Hematopoietic multipotent progenitor cell treated with erythropoietin and hydrocortisone succinate and interleukin-3 and kit ligand, for 8 days (in vitro differentiated cells): ENCODE measurements at places on chromosomes 1 and 21.

- no peak for DNase-seq
These were observed 26.5 kb upstream of the LEPR start for GRCh38 chr1:65393928-65394327.

DNA sequence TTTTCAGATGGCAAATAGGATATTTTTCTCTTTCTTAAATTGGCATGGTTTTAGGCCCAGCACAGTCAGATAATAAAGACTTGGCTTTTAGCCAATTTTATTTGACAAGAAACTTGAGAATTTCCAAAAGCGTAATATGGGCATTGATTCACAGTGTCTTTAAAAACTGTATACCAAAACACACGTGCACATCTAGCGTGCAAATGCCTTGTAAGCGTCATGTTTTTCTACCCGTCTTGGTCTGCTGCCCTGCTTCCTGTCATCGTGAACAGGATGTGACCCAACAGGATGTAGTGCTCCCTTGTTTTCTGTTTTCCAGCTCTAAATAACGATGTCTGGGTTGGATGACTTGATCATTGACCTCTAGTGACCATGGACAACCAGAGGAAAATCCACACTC lies 24.7 kb upstream of the SLC44A3 start:
- DNase-seq = no peak

- peak; percentile 86 for DNase-seq
These were observed at the start of gene ATPAF1 for GRCh38 chr1:46667782-46668760. Gene ATPAF1 (minus strand): TSS chr1:46668364. CDS start chr1:46668322, 42 bp downstream.

GRCh38 chr1:174008979-174009378 lies 13.2 kb downstream of the RC3H1 start:
- peak; percentile 20 for DNase-seq

GRCh38 chr1:93093332-93094006 lies 14.4 kb downstream of the MTF2 start:
- no peak for DNase-seq

GRCh38 chr1:238408737-238409136 lies 518.0 kb upstream of the ZP4 start:
- no peak for DNase-seq

DNA sequence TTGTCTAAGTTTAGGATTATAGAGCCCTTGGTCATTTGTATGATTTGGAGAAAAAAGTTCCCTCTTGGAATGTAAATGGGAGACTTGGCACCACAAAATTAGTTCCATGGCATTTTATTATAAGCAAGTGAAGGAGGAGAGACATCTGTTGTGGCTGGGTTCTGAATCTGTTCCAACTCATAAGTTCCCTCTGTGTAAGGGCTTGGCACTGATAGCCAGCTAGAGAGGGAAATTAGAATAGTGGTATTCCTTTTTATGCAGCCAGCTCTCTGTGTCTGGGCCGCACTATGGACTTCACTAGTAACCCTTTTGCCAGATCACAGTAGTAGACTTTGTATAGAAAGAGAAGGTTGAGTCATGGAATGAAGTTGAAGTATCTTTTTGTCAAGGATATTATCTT lies 31.1 kb downstream of the GNAI3 start:
- no peak for DNase-seq

GRCh38 chr1:198304431-198304830 lies 147.6 kb downstream of the NEK7 start:
- no peak for DNase-seq

DNA sequence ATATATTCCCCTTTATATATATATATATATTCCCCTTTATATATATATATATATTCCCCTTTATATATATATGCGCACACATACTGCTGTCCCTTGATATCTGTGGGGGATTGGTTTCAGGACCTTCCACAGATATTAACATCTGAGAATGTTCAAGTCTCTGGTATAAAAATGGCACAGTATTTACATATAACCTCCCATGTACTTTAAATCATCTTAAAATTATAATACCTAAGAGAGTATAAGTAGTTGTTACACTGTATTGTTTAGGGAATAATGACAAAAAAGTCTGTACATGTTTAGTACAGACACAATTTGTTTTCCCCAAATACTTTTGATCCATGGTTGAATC lies 45.8 kb downstream of the NR5A2 start:
- no peak for DNase-seq

- no peak for DNase-seq
These were observed 98.4 kb upstream of the WNT4 start for GRCh38 chr1:22241250-22241649.

GRCh38 chr1:98288494-98288893 lies 367.7 kb upstream of the DPYD start:
- DNase-seq = no peak

GRCh38 chr1:145887631-145888030 lies 2.0 kb upstream of the ANKRD35 start:
- no peak for DNase-seq

GRCh38 chr21:46000182-46000730 lies 18.7 kb downstream of the COL6A1 start:
- no peak for DNase-seq

DNA sequence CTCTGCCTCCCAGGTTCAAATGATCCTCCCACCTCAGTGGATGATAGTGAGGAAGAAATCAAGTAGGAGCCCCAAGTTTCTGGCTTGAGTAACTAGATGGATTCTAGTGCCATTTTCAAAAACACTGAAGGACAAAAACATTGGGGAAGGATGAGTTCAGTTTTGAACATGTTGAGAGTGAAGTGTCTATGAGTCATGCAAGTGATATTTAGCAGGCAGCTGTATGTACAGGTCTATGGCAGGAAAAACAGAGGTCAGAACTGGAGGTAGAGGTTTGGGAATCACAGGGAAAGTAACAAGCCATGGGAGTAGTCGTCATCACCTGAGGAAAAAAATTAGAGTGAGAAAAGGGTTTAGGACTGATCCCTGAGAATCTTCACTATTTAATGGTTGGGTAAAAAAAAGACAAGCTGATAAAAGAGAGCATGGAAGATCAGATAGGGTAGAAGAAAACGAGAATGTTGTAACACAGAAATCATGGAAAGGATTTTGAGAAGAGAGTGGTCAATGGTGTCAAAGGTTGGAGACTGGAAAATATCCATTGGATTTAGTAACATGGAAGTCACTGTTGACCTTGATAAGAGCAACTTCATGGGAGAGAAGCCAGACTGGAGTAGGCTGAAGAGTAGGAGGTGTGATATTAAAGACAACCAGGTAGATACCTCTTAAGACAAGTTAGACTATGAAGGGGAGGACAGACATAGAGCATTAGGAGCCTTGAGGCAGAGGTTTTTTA lies 53.1 kb downstream of the DIPK1A start:
- no peak for DNase-seq

DNA sequence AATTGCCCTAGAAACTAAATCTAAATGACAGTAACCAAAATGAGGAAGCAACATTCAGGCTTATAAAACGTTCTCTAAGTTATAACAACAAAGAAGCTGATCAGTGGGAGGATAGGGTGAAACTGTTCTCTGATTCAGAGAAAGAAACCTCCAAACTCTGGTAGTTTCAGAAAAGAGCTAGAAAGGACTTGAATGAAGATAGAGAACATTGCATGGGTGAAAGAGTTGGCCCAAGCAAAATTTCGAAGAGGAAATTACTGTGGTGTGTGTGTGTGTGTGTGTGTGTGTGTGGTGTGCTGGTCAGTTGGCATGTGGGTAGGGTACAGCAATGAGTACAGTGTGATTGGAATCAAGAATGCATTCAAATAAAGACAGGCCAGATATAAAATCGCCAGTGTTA lies 16.5 kb upstream of the SPAG17 start:
- DNase-seq = no peak
